ENCODE measurements at places on chromosomes 12 and 14.

DNA sequence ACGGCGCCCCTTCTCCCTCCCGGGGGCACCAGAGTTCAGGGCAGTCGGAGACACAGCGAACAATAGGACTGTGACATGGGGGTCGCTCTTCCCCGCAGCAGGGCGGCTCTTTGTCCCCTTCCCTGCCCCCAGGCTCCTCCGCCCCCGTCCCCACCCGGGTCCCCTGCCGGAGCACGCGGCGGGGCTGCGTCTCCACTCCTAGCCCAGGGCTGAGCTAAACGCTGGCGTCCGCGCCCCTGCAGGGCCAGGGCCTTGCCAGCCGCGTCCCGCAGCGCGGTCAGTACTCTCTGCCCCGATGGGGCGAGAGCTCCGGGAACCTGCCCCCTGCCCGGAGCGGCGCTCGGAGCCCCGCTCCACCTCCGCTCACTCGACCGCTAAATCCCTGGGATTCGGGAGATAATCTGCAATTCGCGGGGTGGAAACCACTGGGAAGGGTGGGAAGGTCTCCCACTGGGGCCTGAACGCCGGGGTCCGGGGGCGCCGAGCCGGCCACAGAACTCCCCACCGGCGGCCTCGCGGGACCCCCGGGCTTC is 825 bp upstream of the CCDC85C start:
- no peak for DNase-seq

DNA sequence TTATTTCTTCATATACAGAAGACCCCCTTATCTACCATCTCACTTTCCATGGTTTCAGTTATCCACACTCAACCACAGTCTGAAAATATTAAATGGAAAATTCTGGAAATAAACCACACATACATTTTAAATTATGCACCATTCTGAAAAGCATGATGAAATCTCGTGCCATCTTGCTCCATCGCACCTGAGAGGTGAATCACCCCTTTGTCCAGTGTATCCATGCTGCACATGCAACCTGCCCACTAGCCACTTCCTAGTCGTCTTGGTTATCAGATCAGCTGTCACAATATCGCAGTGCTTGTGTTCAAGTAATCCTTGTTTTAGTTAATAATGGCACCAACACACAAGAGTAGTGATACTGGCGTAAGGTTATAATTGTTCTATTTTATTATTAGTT is 145.7 kb downstream of the C12orf42 start:
- DNase-seq = no peak

DNA sequence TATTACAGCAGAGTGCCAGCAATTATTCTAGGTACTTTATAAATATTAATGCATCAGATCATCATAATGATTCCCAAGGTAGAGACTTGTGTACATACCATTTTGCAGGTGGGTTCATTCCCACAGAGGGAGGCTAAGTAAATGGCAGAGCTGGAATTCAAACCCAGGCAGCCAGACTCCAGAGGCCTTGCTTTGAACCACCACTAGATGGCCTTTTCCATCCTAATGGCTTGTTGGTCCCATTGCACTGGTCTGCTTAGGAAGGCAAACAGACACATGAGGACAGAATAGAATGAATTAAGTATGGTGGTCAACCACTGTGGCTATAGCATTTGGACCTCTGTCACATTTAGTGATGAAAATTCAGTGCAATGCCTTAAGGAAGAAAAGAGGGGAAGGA is 158.7 kb downstream of the METTL25 start:
- DNase-seq = no peak

DNA sequence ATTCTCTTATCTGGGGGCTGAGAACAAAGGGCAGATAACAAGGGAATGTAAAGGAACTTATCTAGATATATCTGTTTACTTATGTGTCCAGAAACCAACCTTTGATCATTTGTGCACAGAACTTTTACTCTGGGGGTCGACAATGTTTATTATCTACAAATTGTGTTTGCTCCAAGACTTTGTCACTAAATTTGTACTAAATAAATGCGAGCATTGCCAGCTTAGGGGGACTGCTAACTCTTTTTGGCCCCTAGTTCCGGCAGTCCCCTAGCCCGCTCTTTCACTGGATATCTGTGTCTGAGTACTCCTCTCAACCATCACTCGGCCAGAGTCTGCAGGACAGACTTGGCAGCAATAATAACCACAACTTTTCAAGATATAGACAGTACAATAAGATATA is 88.2 kb downstream of the FSCB start:
- no peak for DNase-seq

DNA sequence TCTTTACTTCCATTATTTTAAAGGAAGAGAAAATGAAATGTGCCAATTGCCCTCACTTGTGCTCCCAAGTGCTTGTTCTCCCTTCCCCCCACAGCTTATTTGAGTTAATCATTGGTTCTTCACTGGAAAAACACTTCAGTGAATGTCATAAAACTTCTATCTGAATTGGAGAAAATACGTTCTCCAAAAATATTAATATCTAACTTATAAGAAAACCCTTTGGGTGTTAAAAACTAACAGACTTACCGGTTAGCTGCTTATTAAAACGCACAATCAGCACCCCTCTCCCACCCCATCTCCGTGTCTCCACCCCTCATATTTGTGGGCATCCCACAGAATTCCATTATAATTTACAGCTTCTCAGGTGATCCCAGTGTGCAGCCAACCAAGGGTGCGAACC is 31.7 kb downstream of the PLEKHA5 start:
- no peak for DNase-seq

DNA sequence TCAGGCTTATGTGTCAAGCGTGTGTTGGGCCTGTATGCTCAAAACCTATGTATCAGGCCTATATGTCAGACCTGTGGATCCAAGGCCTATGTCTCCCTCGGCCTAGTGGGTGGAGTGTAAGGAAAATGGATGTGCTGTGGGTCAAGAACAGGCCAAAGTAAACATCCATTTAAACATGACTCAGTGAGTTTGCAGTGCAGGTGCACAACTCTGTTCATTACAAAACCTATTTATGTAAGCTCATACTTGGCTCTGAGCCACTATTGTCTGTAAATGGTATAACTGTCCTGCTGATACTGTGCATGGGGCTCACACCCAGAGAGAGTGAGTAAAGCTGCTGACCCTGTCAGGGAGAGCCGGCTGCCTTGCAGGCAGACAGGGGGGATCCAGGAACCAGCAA is 249.7 kb upstream of the AVPR1A start:
- no peak for DNase-seq

DNA sequence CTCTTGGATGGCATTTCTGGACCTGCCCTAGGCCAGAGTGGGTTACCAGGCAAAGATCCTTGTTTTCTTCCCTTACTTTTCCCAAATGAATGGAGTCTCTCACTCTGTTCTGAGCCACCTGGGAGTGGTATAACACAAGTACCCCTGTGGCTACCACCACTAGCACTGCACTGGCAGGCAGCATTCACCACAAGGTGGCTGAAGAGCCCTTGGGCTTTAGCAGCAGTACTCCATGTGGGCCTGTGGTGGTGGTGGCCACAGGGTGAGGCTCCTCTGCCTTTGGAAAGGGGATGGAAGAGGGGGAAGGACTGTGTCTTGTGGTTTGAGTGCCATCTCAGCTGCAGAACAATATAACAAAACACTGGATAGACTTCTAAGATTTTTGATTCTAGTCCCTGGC is 38.1 kb upstream of the LMNTD1 start:
- DNase-seq = no peak

GRCh38 chr12:2526371-2526770 is 268.4 kb upstream of the FKBP4 start:
- DNase-seq = no peak

- DNase-seq = no peak
Measured at GRCh38 chr14:81682134-81682533, 148.5 kb upstream of the SEL1L start.

GRCh38 chr12:120855823-120856588 is 48.2 kb downstream of the SPPL3 start:
- no peak for DNase-seq

- DNase-seq = no peak
Measured at GRCh38 chr12:49868952-49869815, 26.3 kb upstream of the BCDIN3D start.

- no peak for DNase-seq
Measured at GRCh38 chr12:116722245-116722644, 15.6 kb downstream of the SPRING1 start.

Measured in stimulated activated CD4-positive, alpha-beta T cell treated with anti-CD3 and anti-CD28 coated beads, Interleukin-4, amount 100 ng/mL, for 48 hours (primary cell).